ENCODE measurements at places on chromosomes 2 and 18.
A peak's percentile ranks its signal among the peaks of the same experiment; 100 is the strongest.

GRCh38 chr2:68203587-68203986, 45.9 kb downstream of the PNO1 start:
- DNase-seq, result no peak

DNA sequence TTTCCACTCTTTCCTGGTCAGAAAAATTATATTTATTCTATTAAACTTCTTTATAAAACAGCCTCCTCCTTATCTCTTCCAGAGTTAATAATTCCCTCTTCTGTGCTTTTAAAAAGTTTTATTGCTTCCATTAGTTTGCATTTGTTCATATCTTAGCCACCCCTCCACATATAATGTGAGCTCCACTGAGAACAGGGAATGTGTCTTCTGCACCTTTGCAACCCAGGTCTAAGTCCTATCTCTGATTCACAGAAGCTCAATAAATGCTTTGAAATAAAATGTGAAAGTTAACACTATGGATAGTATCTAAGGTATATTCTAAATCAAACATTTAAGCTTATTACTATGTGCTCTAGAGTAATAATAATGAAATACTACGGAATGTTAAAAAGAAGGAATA, 9.3 kb upstream of the LRATD1 start:
- no peak for DNase-seq

GRCh38 chr2:144683966-144684365, 164.0 kb upstream of the ZEB2 start:
- no peak for DNase-seq

DNA sequence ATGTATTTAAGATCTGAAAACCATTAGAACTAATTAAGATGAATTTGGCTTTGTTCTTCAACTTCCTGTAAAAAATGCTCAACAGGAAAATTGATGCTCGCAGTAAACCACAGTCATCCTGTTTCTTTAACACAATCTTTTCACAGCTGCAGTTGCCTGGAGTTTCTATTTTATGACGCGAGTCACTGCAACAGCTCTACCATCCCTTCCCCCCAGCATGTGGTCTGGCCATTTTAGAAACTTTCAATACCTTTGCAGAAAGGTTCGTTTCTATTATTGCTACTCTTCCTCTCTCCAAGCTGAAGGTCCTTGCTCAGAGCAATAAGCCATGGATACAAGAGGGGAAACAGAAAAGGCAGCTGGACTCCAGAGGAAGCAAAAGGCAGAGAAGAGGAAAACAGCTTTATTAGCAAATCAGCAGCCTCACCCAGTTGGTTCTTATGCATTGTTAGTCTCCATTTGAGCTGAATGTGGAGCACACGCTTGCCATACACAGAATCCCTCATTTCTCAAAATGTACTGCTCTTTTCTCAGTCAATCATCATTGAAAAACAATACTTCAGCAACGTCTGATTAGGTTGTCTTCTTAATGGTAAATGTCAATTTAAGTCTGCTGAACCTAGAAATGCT, 3.9 kb downstream of the WIPF1 start:
- peak; percentile 31 for DNase-seq

- no peak for DNase-seq
These were observed 69.1 kb upstream of the DNAJC10 start for GRCh38 chr2:182646763-182647498.

- DNase-seq, result no peak
These were observed 3.8 kb upstream of the PTPN4 start for GRCh38 chr2:119755906-119756305.

GRCh38 chr2:64325477-64325851, 128.5 kb upstream of the LGALSL start:
- DNase-seq, result no peak

DNA sequence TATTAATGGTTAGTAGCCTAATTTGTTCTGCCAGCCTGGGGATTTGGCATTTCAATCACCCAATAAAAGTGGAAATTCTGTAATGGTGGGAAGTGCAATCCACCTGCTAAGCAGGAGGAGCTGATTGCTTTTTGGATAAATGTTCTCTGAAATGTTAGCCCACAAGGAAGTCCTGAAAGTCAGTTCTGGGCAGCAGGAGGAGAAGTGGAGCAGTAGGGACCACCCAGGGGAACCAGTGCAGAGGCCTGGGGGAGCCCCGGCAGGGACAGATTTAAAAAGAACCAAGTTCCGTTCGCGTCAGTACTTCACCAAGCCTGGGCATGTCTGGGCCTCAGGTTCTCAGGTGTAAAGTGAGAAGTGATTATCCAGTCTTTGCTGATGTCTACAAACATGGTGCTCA, 248.5 kb upstream of the RAB6C start:
- DNase-seq, result no peak

GRCh38 chr2:98026292-98026691, 30.5 kb upstream of the TMEM131 start:
- DNase-seq, result no peak

DNA sequence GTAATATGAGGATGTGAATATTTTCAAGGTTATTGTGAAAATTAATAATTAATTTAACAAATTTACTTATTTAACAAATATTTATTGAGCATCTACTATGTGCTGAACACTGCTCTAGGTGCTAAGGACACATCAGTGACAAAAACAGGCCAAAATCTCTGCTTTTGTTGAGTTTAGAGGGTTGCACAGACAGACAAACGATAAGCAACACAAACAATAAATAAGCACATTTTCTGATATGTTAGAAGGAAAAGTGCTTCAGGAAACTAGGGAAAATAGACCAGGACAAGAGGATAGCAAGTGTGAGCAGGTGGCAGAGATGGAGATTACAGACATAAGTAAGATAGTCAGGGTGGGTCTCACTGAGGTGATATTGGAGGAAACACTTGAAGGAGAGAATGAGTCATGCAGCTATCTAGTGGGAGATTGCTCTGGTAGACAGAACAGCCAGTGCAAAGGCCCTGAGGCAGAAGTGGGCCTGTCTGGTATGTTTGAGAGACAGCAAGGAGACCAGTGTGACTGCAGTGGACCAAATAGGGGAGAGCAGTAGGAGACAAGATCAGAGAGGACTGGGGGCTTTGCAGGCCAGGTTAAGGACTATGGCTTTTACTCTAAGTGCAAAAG, 38.3 kb downstream of the SFXN5 start:
- DNase-seq, result no peak

DNA sequence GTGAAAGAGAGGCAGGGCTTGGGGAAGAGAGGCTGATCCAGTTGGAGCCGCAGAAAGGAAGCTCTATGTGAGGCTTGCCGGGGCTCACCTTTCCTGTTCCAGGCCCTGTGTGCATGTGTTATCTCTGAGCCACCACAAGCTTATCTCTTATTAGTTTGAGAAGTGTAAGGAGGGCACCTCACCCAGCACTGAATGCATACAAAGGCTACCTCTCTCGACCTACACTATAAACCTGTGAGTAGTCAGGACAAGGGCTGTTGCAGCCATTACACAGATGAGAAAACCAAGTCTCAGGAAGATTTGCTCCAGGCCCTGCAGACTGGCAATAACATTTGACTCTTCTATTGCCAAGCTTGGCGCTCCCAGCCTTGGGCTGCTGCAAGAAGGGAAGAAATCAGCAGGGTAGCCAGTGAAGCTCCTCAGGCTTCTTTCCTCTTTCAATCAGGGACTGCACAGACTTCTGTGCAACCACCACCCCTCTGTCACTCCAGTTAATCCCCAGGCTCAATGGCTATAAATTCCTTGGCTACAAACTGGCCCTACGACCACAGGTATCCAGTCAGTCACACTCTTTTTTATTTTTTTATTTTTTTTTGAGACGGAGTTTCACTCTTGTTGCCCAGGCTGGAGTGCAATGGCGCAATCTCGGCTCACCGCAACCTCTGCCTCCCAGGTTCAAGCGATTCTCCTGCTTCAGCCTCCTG, 73.8 kb downstream of the CLHC1 start:
- no peak for DNase-seq

- DNase-seq, result no peak
These were observed 216.1 kb downstream of the ZNF804A start for GRCh38 chr2:184814421-184814820.

- no peak for DNase-seq
These were observed 20.2 kb downstream of the SCYGR8 start for GRCh38 chr2:227765788-227766372.

DNA sequence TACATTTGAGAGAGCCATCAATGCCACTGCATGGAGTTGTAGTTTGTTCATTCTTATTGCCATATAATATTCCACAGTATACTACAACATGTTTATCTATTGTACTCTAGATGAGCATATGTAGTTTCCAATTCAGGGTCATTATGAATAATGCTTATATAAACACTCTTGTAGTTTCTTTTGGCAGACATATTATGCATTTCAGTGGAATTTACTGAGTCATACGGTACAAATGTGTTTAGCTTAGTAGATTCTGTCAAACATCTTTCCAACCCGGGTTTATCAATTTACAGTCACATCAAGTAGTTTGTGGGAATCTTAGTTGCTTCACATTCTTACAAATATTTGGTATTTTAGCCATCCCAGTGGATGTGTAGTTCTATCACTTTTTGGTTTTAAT, 161.1 kb downstream of the KCNH7 start:
- no peak for DNase-seq

GRCh38 chr2:151063271-151063670, 198.4 kb downstream of the RBM43 start:
- DNase-seq, result no peak

GRCh38 chr18:77395953-77396352, 146.3 kb downstream of the GALR1 start:
- DNase-seq, result no peak

- DNase-seq, result no peak
These were observed 47.0 kb downstream of the CYP27C1 start for GRCh38 chr2:127173057-127173456.

GRCh38 chr2:65053199-65053598, 3.0 kb upstream of the CEP68 start:
- DNase-seq, result no peak

- no peak for DNase-seq
These were observed 12.3 kb downstream of the TRPM8 start for GRCh38 chr2:233929352-233930022.

- DNase-seq, result no peak
These were observed 98.7 kb downstream of the TCF4 start for GRCh38 chr18:55489034-55489986.

DNA sequence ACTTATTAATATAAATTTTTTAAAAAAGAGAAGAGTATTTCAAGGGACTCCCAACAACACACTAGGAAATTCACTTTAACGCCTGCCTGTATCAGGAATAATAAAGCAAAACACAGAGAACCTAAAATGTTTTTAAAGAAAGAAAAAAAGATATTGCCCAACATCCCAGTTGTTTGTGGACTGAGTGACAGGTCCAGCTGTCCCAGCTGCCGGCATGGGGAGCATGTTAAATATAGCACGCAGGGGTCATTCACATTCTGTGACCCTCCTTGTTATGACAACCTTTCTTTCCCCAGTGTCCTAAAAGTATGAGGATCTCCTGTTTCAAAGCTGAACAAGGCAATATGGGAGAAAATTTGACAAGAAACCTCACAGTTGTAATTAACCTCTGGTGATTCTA, 4.4 kb downstream of the KLHL41 start:
- no peak for DNase-seq

DNA sequence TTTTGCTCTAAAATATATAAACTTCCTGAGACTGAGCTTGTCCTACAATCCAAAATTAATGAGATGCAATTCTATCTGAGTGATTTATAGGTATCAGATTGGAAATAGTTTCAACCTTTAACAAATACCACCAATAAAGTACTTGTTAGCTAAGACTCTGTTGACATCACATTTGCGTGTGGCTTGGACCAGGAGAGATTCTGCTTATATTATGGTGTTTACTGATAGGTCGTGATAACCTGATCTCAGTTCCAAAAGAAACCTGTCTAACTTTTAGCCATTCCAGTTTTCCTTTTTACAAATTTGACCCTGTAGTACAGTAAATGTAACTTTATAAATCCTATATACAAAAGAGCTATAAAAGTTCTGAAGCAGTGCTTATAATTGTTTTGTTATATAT, 78.4 kb upstream of the ABCA12 start:
- no peak for DNase-seq

DNA sequence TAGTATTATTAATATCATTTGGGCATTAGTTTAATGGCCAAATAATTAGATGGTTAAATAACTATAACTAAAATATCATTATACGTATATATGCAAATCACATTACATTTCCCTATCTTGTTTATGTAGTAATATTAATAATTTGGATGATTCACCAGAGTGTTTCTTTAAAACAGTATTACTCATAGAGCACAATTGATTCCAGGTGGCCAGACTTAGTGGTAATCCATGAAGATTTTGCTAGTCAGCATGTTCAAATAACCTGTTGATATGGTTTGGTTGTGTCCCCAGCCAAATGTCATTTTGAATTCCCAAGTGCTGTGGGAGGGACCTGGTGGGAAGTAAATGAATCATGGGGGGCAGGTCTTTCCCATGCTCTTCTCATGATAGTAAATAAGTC, 782.3 kb downstream of the LRP1B start:
- DNase-seq, result no peak

- no peak for DNase-seq
These were observed 87.7 kb downstream of the TMEM18 start for GRCh38 chr2:589281-590130.

- DNase-seq, result no peak
These were observed 24.9 kb upstream of the DNMT3A start for GRCh38 chr2:25366629-25367028.

DNA sequence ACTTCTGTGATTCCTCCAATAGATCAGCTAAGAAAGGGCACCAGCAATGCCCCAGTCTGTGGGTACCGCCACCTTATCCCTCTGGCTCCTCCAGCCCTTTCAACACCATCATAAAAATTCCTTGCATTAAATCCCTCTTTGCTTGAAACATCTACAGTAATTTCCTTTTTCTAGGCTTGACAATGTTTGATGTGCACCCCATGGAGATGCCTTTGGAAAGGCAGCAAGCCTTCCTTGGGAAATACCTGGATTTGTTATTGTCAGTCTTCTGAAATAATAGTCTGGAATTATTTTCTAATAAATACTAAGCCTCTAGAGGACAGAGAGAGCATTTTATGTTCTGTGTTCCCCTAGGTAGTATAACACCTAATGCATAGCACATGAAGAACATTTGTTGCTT, 46.1 kb downstream of the NCKAP5 start:
- no peak for DNase-seq

GRCh38 chr2:66082581-66082980, 352.3 kb upstream of the MEIS1 start:
- DNase-seq, result no peak

GRCh38 chr2:165055082-165055851, 99.9 kb upstream of the SLC38A11 start:
- no peak for DNase-seq

DNA sequence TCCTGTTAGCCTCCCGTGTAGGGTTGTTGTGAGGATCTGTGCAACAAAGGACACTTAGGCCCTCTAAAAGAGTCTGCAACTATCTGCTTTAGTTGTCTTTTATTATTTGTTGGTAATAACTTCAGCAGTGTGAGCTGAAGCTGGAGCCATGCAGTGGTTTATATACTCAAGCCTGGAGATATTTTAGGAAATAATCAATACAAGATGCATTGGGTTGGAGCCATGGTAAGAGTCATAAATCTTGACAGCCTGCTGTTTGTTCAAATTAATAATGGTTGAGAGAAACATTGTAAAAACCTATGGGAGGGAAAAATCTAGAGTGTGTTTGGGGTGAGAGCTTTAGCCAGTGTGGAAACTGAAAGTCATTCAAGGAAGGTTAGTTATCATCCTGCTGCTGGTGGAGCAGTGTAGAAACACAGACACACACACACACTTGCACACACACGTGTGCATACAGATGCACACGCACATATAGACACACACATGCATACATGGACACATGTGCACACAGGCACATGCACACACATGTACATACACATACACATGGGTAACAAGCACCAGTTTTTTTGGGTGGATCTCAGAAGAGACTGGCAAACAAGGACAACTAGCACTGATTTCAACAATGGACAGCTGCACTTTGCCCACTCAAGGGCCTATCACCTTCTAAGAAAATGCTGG, 51.0 kb downstream of the ACOXL start:
- DNase-seq, result no peak
